ENCODE measurements at places on chromosomes 4 and X.

- DNase-seq = no peak
These were observed 34.1 kb upstream of the INTU start for GRCh38 chr4:127598656-127599055.

DNA sequence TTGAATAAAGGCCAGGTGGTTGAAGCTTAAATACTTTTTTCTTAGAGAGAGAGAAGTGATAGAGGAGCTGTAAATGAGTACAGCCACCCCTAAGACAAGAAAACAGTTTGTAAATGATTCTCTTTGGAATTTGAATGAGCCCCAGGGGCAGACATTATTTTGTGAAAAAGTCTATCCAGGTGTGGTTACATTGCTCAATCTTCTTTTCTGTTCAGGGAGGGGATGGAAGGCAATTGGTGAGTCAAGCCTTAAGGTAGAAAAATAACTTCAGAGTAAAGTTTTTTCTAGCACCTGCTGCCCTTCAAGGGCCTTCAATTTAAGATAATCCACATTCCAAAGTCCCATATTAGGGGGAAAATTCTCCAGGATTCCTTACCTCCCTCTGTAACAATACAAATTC lies 646.7 kb downstream of the PDHA2 start:
- no peak for DNase-seq

GRCh38 chr4:48462363-48462762 lies 20.8 kb upstream of the SLC10A4 start:
- DNase-seq = peak; percentile 46

- peak; percentile 10 for DNase-seq
These were observed 29.1 kb downstream of the RIPPLY1 start for GRCh38 chrX:106874075-106874474.

DNA sequence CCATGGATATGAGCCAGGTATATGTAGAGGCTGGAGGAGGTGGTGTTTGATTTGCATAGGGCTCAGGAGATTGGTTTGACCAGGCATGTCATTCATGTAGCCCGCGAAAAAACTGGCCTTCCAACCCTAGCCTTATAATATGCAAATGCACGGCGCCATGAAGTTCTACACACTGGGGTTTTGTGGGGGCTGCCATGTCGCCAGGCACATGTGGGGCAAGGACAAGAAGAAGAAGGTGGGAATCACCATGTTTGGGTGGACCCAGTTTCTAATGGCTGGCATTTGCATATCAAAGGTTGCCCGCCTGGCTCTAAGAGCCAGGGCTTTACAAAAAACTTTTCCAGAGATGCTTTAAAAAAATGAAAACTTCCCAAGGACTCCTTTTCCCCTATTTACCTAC lies 1251.0 kb downstream of the PCDH18 start:
- DNase-seq = no peak

GRCh38 chr4:962231-963208 lies 10.8 kb downstream of the DGKQ start:
- no peak for DNase-seq

DNA sequence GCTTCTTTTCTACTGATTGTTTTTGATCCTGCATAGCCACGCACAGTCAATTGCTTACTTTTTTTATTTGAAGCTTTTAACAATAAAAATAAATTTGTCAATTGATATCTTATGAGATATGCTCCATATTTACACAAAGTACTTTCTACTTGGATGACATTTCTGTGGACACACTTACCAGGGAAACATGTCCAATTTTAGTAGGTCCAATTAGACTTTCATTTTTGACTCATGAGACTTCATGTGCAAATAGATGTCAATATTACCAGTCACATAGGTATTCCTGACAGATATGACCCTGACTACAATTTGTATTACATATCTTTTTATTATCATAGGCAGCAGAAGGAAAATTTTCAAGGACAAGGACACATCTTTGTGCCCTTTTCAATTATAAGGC lies 219.9 kb upstream of the ANKRD50 start:
- no peak for DNase-seq

GRCh38 chr4:10458177-10458576 lies 951 bp upstream of the ZNF518B start:
- DNase-seq = no peak

DNA sequence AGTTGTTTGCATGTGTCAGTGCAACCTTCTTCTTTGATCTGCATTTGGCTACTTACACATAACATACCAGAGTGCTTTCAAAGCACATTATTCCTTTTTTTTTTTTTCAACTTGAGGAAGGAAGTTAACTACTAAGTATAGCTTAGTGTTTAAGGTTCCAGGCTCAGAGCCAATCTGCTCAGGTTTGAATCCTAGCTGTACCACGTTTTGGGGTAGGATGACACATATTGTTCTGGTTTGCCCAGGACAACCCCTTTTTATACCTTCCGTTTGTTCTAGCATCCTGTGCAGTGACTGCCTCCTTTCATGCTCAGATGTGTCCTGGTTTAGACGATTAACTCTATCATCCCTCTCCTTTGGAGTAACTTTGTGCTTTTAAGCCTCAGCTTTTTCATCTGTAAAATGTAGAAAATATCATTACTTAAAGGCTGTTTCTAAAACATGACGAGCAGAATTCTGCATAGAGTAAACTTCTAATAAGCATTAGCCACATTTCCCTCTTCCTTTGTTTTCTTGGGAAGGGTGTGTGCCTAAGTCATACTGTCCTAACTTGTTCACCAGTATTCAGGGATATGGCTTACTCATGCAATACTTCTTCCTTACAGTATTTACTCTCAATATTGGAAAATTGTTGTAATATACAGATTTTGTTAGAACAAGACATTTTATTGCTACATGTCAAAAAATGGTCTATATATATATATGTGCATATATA lies 281.3 kb downstream of the C4orf33 start:
- DNase-seq = no peak

GRCh38 chr4:86100539-86101215 lies 259.2 kb downstream of the MAPK10 start:
- DNase-seq = no peak

DNA sequence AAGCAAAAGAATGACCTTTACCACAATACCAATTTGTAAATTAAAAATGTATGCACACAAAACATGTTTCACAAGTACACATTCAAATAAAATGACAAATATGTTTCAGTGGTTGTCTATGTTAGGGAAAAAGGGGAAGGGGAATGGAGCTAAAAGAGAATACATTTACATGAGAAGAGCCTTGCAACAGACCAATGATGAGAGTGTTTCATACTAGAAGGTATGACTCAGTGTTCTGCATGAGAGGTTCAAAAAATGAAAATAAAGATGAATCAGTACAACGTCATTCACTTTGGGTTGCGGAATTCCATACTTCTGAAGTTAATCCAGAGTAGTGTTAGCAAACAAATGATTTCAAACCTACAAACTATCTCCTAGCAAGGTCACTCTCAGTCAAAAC lies 51.7 kb downstream of the RPGR start:
- DNase-seq = no peak

- peak; percentile 96 for DNase-seq
These were observed 53.2 kb downstream of the C4orf51 start for GRCh38 chr4:145732895-145733880.

GRCh38 chr4:156888762-156889161 lies 82.8 kb downstream of the PDGFC start:
- DNase-seq = no peak

GRCh38 chrX:30657196-30658161 lies 4.3 kb downstream of the GK start:
- DNase-seq = no peak

DNA sequence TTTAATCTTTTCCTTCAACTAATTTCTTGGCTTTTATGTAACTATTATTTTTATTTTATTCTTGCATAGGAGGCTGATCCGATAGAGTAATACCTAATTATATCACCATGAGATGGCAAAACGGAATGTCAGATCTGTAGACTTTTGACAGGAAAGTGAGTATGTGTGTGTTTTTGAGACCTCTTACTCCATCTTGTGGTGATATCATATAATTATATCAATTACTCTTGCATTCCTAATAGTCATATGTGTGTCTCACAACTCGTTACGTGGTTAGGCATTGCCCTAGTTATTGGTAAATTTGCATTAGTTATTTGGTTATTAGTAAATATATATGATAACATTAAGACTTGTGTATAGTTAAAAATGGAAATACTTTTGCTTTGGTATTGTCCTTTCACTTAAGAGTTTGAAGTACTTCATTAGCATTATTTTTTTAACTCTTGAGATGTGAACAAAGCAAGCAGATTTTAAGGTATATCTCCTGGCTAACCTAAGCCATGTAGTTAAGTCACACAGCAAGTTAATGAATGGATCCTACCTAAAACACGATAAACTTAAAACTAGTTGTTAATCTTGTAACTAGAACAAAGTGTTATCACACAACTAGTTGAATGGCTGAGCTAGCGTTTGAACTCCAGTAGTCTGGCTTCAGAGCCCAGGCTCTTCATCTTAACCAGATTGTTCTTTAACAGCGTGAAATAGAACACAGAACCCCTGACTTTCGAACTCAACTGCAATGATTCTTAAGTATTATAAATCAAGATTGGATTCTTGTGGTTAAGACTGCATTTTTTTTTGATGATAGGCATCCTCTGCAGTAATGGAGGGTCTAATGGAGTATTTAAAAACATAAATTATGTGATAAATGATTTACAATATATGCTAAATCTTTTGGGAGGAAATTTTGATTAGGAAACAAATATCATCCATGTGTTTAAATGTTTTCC lies 67.1 kb downstream of the PGRMC2 start:
- DNase-seq = peak; percentile 36

GRCh38 chrX:108257556-108257955 lies 166.0 kb downstream of the ATG4A start:
- no peak for DNase-seq

DNA sequence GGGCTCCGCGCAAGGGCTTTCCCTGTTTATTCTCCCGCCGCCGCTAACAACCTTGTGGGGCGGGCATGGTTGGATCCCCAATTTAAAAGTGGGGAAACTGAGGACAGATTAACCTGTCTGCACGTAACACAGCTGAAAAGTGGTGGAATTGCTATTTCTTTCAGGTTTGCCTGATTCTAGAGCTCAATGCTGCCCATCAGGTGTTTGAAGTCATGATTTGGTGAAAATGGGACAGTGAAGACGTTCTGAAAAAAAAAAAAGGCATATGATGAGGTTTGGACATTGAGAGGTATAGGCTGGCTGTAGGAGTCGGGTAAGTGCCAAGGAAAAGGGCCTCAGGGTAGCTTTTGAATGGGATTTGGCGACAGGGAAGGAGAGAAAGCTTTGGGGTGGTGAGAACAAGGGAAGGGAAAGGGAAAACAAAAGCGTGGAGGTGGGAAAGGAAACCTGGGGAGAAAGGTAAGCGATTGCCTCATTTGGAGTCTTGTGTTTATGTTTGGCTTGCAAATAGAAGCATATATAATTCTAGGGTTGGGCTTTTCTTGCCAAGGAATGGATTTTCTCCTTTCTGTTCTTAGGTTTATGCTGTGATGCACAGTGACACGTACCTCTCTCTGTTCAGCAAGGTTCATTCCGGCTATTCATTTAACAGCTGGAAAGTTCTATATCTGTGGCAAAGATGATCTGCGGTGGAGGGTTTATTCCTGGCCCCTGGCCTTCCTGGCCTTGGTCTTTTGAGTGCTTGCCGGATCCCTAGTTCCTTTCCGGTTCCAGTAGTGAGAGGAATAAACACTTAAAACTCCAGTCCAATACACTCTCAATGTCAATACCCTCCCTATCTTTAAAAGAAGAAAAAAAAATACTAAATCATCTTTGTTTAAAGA lies 2.4 kb upstream of the STIM2 start:
- peak; percentile 10 for DNase-seq

GRCh38 chrX:80807992-80808735 lies 1.5 kb downstream of the BRWD3 start:
- peak; percentile 79 for DNase-seq

- no peak for DNase-seq
These were observed 126.4 kb downstream of the KDR start for GRCh38 chr4:54999003-54999402.

DNA sequence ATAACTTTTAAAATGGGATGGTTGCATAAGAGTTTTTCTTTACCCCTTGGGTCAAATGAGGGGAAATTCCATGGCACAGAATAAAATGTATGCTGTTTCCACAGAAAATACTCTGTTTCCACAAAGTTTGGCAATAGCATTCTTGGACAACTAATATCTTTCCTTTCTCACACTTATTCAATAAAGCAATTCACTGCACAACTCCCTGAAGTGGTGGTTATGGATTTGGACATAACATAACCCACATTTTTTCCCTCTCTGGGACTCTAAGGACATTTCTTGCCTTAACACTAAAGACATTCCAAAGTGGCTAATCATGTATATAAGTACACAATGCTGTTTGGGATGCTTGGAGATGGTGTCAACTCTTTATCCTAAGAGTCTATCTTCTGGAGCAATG lies 51.7 kb upstream of the GPM6B start:
- no peak for DNase-seq

Measured in SK-N-SH (cell line).